ENCODE measurements at places on chromosomes 6 and 20.

DNA sequence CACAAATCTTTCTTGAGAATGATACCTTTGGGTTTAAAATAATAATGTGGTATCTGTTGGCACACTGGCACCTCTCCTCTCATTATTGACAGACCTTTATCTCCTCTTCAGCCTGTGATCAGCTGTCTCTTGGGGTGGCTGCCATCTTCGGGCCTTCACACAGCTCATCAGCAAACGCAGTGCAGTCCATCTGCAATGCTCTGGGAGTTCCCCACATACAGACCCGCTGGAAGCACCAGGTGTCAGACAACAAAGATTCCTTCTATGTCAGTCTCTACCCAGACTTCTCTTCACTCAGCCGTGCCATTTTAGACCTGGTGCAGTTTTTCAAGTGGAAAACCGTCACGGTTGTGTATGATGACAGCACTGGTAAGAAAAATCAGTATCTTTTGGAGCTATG lies 232.8 kb downstream of the GRIK2 start:
- no peak for DNase-seq

DNA sequence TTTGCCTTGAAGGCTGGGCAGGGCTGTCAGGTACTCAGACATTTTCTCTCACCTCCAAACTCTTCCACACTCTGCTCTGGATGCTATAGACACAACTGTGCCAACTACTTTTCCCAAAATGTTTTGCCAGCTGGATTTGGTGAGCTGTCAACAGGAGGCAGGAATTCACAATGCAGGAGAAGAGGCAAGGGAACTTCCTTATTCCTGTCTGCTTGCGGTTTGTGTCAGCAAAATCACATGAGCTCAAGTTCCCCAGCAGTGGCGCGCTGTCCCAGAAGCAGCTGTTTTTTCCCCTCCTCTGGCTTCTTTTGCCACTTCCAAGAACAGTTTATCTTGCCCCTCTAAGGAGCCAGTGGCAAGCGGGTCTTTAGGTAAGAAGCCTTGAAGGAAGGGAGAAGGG lies 608.2 kb downstream of the PRKN start:
- DNase-seq: no peak

- no peak for DNase-seq
Measured at GRCh38 chr6:138105880-138106664, 1.1 kb downstream of the PERP start.

- no peak for DNase-seq
Measured at GRCh38 chr20:49697071-49697470, 16.6 kb downstream of the B4GALT5 start.

DNA sequence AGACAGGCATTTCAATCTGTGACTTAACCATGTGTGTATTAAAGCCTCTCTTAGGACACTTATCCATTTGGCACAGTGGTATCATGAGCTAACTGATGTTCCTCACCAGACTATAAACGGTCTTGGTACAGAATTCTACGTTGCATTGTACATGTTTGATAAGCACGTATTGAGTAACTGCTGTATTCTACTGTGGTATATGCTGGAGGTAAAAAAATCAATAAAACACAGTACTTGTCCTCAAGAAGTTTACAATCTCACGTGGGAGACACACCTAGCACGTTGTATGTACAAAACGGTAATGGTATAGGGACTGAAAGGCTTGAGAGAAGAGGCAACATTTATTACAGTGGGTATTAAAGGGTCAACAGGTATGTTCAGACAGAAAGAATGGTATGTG lies 33.2 kb upstream of the FAM83C start:
- DNase-seq: no peak

- no peak for DNase-seq
Measured at GRCh38 chr6:113364766-113365165, 492.4 kb upstream of the MARCKS start.

GRCh38 chr6:9606435-9607134 lies 808.3 kb downstream of the TFAP2A start:
- DNase-seq: no peak

DNA sequence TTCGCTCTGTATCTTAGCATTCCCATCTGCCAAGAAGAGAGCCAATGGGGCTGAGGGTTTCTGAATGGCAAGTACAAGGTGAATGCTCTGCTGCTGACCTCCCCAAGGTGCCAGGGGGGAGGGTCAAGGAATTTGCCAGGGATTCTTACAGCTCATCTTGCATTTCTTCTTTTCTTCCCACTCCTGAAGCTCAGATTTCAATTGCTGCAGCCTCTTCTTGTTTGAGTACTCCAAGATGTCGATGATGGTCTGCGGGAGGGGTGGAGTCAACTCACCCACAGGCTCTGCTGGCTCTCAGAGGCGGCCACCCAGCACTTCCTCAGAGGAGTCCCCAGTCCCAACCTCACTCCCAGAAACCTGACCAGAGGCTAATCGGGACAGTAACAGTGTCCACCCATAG lies 12.4 kb downstream of the C20orf96 start:
- no peak for DNase-seq

- DNase-seq: no peak
Measured at GRCh38 chr20:48247961-48248360, 462.7 kb upstream of the SULF2 start.

- no peak for DNase-seq
Measured at GRCh38 chr6:74606582-74607071, 599.2 kb downstream of the COL12A1 start.

DNA sequence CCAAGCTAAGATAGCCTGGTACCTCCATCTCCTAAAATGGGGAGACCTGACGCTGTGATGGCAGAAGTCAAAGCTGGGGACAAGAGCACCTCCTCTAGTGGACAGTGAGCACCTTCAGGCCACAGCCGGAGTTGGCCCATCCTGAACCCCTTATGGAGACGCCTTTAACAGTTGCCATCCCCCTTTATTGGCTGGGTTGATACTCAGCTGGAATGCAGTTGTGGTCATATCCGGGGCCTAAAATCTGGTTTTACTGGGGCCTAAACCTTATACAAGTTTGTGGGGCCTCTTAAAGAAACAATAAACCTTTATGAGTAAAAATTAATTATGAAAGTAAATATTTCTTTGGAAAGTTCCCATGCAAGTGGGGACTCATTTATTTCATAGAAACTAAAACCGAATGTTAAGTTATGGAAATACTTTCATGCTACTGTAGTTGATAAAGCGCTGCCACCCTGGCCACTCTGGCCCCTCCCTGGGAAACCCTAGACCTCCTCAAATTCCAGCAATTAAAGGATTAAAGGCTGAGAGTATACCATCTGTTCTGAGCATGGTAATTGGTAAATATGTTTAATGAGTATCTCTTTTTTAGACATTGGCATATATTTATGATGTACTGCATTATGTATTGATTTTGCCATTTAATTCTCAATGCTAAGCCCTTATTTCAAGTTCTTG lies 95.1 kb upstream of the SASH1 start:
- no peak for DNase-seq

DNA sequence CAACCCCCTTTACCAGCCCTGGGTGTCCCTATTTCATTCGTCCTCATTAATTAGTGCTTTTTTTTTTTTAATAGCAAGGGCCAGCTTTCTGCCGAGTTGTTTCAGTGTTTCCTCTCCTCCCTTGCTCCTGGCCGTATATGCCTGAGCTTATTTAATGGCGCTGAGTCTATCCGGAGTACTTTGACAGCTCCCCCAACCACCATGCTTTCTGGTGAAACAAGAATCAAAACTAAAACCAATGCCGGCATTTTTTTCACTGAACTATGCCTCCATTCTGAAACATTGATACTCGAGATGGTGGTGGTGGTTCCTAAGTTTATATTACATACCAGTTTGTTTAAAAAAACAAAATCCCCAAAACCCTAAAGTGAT lies 1.2 kb downstream of the DCBLD1 start:
- no peak for DNase-seq

DNA sequence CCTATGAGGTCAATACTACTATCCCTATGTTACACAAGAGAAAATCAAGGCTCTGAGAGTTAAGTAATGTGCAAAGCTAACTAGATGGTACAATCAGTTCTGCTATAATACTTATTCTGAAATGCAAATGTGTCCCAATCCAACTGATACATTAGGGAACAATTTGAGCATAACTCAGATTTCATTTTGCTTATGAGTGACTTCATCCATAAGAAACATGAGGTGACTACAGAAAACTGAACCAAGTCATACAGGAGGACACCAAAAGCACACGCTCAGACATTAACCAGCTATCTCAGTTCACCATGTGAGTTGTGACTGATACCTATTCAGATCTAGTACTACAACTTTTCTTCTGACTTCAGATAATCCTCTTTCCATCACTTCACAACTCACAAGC lies 179.9 kb upstream of the RUNX2 start:
- DNase-seq: no peak

- no peak for DNase-seq
Measured at GRCh38 chr6:11404838-11405237, 132.7 kb upstream of the TMEM170B start.

DNA sequence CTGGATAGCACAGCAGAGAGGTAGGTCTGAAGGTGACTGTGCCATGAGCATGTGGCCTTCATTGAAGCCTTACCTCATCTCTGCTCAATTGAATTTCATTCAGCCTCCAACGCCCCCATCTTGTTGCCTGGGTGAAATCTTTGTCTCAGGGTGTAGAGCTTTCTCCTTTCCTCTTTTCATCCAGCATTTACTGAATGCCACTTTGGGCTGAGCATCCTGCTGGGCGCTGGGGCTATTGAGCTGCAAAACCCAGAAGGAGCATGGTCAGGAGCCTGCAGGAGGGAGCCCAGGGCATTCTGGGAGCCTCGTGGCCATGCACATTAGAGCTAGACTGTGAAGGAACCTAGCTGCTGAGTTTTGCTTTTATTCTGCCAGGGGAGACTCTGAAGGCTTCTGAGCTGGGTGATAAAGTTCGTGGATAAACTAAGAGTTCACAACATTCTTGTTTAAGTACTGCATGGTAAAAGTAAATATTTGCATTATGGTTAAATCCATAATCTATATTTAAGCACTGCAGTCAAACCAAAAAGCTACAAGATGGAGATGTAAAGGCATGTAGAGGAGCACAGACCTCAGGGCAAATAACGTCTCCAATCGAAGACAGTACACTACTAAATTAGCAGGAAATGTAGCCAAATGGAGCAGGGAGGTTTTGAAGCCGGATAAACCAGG lies 13.2 kb upstream of the ASXL1 start:
- DNase-seq: no peak

GRCh38 chr20:20732641-20733040 lies 20.2 kb upstream of the RALGAPA2 start:
- DNase-seq: no peak

- no peak for DNase-seq
Measured at GRCh38 chr6:89161326-89162046, 15.6 kb downstream of the PM20D2 start.

DNA sequence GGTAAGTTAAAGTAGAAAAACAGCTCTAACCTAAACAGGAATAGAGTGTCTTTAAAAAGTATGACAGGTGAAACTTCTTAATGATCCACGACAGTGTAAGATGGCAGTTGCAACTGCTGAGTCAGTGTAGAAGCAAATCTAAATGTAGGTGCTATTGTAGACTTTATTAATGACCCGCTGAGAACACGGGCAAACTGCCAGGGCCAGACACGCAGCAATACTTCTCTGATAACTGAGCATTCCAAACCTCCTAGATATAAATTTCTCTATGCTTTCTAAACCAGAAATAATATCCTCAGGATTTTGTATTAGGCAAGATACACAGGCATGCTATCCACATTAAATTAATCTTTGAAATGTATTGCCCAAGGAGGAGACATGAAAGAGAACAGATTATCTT lies 1076.4 kb downstream of the HACE1 start:
- no peak for DNase-seq

- DNase-seq: no peak
Measured at GRCh38 chr6:15519681-15520080, 143.1 kb downstream of the DTNBP1 start.

DNA sequence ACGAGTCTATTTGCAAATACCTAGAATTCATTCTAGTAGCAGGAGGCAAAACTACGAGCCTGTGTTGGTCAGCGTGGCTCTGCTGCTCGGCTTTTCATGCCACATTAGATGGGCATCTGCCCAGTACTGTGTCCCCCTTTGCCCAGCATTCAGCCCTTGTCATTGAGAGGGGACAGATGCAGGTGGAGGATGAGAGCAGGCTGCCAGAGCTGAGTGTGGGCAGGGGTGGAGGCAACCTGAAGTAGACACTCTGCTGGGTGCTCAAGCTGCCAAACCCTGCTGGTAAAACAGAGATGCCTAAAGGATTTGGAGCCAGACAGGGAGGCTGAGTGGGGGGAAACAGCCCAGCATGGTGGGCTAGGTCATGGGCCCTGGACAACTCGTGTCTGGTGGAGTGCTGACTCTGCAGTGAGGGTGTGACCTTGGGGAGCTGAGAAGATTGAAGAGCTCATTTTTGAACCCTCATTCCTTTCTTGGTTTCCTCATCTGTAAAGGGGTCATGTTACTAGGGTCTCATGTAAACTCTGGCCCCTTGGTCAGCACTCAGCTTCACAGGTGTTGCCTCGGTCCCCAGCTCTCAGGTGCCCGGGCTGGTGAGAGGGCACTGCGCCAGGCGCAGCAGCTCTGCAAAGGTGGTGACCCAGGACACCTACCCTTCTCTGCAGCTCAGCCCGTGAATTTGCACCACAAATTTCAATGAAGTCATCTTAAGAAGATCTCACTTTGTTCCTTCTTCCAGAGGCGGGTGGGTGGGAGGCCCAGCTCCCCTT lies 64.2 kb upstream of the BHLHE23 start:
- no peak for DNase-seq

DNA sequence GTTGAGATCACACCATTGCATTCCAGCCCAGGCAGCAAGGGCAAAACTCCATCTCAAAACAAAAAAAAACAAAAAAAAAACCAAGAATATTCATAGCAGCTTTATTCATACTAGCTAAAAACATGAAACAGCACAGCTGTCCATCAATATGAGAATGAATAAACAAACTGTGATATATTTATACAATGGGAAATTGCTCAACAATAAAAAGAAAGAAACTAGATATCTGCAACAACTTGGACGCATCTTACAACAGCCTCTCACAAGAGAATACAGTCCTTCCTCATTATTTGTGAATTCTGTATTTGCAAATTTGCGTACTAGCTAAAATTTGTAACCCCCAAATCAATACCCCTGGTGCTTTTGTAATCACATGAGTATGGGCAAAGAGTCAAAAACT lies 28.2 kb upstream of the SPAG4 start:
- no peak for DNase-seq

DNA sequence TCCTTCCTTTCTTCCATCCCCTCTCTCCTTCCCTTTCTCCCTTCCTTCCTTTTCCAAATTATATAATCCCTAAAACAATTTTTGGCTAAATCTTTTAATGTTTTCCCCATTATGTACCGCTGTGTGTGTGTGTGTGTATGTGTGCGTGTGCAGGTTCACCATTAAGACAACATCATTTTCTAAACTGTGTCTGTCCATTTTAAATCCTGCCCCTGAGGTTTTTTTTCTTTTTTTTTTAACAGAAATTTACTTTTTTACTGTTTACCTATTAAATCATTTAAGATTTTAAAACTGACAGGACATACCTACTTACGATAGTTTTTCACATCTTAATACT lies 366.3 kb upstream of the EPHA7 start:
- no peak for DNase-seq

- DNase-seq: no peak
Measured at GRCh38 chr6:8229915-8230756, 127.8 kb upstream of the EEF1E1 start.

DNA sequence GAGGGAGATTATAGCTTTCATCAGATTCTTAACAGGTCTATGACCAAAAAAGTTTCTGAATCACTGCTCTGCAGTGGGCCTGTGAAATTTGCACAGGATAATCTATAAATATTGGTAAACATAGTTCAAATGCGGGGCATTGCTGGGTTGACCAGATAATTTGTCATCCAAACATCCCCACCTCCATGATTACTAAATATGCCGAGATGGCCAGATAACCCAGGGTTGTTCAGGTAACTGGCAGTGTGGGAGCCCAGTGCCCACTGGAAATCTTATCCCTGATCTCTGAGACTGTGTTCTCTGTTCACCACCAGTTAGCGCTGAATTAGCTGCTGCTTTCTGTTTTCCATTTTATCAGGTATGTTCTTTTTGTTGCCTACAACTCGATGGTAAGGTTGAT lies 21.4 kb downstream of the PTK7 start:
- no peak for DNase-seq
